ENCODE measurements at places on chromosomes 11 and 22. TPM values are rescaled to one million over a fixed set of nuclear protein-coding genes. Genes with fewer than 3 reads are reported as not detected.

GRCh38 chr11:124081483-124081882, 33.8 kb upstream of the VWA5A start:
- DNase-seq = no peak

DNA sequence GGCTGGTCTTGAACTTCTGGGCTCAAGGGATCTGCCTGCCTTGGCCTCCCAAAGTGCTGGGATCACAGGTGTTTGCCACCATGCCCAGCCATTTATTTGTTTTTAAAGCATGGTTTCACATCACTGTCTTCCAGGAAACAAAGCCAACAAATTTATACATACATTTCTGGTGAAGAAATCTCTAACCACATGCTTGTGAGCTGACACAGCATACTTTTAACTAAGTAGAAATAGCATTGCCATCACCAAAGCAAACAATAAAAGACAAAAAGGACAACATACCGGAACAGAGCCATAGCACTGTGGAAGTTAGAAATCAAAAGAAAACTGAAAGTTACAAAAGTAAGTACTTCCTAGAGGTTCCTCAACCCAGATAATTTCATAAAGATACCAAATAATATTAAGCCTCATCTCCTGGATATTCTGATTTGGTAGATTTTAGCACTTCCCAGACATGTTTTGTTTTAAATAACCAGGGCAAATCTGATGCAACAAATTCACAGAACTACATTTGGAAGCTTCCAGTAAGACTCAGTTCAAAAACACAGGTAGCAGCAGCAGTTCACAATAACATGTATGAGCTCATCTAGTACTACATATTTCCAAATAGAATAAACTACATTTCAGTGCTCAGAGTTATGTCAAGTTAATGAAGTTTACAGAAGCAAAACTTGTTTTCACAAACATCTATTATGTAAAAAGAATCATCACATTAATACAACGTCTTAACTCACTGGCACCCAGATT, 70.6 kb downstream of the RRAS2 start:
- no peak for DNase-seq

DNA sequence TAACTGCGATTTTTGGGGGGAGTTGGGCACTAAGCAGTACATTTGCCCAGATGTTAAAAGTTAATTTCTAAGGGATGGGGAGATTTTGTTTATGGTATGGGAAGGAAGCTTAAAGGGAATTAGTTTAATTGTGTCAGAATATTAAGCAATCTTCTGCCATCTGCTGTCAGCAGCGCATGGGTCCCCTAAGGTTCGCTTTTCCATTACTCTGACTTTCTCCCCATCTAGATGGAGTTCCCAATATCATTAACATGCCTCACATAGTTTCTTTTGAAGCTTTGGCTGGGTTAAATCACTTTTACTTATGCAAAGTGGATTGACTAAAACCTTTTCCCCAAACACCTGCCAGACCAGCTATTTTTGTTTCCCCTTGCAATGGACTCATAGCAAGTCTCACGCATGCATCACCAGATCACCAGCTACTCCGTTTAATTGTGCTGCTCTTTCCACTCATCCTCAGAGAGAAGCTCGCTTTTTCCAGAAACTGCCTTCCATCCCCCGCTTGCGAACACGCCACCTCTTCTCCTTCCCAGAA, 172.7 kb downstream of the FAT3 start:
- DNase-seq = no peak

The ANKK1 gene
- total RNA-seq = 2.8 TPM

The LRRC4C gene
- not detected for total RNA-seq
